ENCODE measurements at places on chromosomes 3 and 15.

GRCh38 chr15:52207191-52207590, 16.0 kb upstream of the GNB5 start:
- no peak for DNase-seq

DNA sequence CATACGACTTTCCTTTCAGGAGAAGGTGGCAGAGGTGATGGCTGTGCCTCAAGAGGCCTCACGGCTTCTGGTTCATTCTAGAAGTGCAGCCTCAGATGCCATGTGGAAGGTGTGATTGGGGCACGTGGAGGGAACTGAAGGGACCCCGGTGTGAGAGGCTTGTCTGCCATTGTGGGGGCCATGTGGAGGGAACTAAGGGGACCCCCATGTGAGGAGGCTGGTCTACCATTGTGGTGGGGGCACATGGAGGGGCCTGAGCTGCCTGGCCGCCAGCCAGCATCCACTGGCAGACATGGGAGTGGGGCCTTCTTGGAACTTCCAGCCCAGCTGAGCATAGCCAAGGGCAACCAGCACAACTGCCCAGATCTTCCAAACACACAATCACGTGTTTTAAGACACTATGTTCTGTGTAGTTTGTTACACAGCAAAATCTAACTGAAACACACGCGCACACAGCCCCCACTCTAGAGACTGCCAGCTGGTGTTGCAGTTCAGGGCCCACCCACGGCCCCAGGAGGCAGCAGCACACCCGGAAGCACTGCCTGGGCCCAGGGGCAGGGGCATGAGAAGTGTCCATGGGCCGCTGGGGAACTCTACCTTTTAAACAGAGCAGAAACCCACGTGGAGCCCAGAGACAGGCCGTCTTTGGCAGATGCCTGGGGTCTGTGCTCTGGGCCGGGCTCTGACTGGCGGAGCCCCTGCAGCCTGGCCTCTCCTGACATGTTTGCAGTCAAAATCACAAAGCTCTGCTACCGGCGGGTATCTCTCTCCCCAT, 66.8 kb downstream of the IQSEC1 start:
- DNase-seq = no peak

GRCh38 chr3:15099364-15100098, 583 bp upstream of the RBSN start:
- DNase-seq = no peak

DNA sequence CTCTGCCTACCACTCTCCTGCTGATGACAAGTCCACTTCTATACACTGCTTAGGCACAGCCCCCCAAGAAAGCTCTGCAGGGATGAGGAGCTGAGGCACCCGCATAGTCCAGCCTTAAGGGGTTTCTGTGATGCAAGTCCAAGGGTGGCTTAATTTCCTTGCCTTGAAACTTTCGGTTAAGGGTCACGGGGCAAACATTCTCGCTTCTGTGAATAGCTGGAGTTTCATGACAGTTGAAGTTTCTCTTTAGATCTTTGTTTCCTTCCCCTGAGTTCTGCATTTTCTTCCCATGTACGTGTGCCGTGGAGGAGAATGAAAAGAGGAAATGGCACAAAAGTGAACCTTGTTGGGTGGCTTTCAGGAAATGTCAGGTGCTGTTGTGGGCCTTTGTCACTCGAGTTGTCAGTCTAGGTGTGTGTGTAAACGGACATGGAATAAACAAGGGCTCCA, 7.0 kb downstream of the GPR160 start:
- no peak for DNase-seq

DNA sequence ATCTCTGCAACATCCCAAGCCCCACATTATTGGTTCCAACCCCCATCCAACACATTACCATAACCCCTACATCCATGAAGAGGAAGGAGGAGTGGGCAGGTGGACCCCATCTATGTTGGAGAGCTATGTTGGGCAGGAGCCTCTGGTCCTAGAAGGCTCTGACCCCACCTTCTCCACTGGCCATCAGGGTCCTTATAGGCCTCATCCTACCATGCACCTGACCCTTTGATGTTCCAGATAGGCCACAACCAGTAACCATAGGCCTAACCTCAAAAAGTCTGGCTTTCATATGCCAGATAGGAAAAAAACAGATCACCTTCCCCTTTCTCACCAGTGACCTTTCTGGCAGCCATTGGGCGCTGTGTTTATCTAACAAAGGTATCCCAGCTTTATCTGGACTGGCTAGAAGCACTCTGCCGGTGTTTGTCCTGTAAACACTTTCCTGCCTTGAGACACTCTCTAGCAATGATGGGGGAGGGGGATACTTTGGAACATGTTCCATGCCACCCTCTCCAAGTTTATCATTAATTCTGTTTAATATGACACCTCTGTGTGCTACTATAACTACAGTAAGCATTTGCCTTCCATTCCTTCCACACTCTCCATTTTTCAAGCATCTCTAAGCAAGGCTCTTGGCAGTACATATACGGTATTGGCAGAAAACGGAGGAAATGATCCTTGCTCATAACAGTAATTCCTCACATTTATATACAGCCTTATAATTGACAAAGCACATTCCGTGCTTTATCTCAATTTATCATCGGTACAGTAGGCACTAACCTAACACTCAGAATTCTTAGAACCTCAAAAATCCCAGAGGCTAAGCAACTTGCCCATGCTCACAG, 377.1 kb downstream of the VPS13C start:
- DNase-seq = no peak

GRCh38 chr3:124292329-124292728, 300.4 kb upstream of the ROPN1 start:
- no peak for DNase-seq

- DNase-seq = no peak
Observed at GRCh38 chr3:70982284-70982683, 601.2 kb downstream of the FOXP1 start.

- no peak for DNase-seq
Observed at GRCh38 chr3:196232154-196232881, 16.0 kb downstream of the SLC51A start.

DNA sequence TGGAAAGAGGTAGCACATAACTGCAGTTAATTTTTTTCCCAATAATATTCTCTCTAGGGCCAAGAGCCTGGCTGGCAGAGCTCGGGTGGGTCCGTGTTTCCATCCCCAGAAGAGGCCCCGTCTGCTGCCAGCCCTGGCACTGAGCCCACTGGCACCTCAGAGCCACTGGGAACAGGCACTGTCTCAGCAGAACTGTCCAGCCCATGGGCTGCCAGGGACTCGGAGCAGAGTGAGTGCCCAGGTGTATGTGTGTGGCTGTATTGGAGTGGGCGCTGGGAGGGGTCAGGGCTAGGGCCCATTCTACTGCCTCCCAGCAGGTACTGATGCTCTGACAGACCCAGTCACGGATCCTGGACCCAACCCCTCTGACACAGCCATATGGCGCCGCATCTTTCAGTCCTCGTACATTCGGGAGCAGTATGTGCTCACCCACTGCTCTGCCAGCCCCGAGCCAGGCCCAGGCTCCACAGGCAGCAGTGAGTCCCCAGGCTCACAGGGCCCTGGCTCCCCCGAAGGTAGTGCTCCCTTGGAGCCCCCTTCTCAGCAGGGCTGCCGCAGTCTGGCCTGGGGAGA, 8.9 kb downstream of the VWA5B2 start:
- no peak for DNase-seq

DNA sequence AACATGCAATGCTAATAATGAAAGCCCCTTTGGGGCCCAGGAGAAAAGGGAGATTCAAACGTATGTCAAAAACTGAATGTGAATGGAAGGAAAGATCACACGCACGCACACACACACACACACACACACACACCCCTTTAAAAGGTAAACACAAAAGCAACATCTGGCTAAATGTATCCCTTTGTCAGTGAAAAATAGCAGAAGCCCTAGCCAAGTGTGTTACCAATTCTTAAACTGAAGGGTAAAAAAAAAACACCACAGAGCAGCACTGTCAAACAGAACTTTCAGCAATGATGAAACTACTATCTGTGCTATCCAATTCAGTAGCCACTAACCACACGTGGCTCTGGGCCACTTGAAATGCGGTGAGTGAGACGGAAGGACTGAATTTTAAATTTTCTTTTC, 4.9 kb downstream of the RFTN1 start:
- no peak for DNase-seq

DNA sequence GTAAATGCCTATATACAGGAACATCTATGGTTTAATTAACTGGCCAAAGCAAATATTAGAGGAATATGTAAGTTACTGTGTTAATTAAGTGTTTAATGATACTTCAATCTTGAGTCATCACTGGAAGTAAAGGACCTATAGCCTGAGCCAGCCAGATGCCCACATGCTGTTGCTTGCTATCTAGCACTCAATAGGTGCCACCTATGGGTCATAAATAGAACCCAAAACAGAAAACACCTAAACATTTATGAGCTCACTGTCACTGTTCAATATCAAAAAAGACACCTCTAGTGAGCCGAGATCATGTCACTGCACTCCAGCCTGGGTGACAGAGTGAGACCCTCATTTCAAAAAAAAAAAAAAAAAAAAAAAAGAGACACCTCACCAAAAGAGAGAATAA, 48.4 kb upstream of the IP6K2 start:
- no peak for DNase-seq

GRCh38 chr3:113055961-113056360, 65.2 kb downstream of the GTPBP8 start:
- DNase-seq = no peak

DNA sequence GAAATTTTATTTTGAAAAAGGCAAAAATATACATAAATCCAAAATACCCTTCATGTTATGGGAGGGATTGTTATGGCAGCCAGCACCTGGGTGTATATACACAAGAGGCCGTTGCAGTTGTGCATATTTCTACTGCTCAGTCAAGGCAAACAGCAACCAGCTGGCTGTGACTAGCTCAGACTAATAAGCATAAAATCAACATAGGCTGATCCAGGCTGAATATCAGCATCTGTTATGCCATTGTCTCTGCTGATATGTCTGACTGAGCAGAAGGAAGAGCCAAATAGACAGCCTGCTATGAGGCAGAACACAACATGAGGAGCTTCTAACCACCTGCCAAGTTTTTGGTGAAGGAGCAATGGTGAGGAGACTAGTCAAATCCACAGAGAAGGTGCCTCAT, 457.5 kb upstream of the ALCAM start:
- peak; percentile 46 for DNase-seq

DNA sequence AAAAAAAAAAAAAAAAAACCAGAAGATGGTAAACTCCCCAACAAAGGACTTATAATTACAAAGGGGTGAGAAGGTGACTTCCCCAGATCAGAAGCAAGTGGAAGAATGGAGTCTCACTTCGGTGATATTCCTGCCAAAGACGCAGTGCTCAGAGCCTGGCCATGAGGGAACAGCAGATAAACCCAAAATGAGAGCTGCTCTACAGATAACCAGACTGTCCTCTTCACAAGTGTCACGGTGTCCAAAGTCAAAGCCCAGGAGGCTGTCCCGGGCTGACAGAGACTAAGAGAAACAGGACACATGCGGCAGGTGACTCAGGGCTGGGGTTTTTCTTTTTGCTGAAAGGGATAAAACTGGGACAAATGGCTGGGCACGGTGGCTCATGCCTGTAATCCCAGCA, 48.8 kb downstream of the HMCES start:
- DNase-seq = no peak

All from AG08396 (cell line).